A549 treated with DMSO at 1 μM for 4 hours (cell line): ENCODE measurements at places on chromosomes 4 and X. TPM values are rescaled to one million over a fixed set of nuclear protein-coding genes. Genes with fewer than 3 reads are reported as not detected.

Gene GAGE12D
- total RNA-seq: not detected in 5 replicates

Gene GPR78
- total RNA-seq: 0.22 to 0.26 TPM (median 0.23 TPM) in 3 of 5 replicates, not detected in the others

Gene RS1
- not detected in 5 replicates for total RNA-seq

Gene DUSP21
- not detected in 5 replicates for total RNA-seq
